Femur (tissue), 1 donor: ENCODE measurements at places on chromosomes 11 and 22.

GRCh38 chr22:40609216-40609615, 27.3 kb downstream of the MRTFA start:
- DNase-seq = no peak

DNA sequence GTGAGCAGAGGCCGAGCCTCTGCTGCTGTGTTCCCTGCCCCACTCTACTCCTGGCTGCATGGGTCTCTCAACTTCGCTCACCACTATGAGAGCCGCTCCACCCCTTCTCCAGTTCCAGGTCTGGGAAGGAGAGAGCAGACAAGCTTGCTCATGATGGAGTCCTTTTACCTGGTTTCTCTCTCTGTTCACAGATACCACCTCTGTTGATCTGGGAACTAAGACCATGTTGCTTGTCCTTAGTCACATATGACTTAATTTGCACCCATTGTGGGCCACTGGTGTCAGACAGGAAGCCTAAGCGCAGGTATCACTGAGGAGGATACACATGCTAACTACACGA, 26.8 kb downstream of the MCM5 start:
- no peak for DNase-seq

DNA sequence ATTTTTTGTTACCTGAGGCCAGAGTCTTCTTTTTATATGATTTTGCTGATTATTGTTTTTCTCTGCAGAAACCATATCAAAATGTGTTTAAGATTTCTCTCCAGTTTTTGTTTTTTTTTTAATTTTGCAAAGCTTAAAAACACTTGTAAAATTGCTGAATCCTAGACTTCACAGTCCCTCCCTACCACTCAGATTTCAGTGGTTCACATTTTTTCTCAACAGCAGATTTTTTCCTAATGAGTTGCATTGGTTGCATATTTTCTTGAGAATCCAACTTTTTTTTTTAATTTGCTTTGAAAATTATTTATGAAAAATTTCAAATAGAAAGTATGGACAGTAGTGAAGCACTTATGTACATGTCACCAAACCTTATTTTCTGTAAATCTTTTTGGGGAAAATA, 5.8 kb downstream of the ARL14EP start:
- no peak for DNase-seq

GRCh38 chr11:14342906-14343305, 16.1 kb downstream of the RRAS2 start:
- no peak for DNase-seq

GRCh38 chr11:128345316-128345715, 242.0 kb downstream of the ETS1 start:
- no peak for DNase-seq

- DNase-seq = peak; percentile 26
Measured at GRCh38 chr22:47161631-47162030, 399.2 kb downstream of the TBC1D22A start.

GRCh38 chr22:38694049-38694448, 6.7 kb downstream of the JOSD1 start:
- no peak for DNase-seq

GRCh38 chr11:7532405-7533145, 18.8 kb downstream of the PPFIBP2 start:
- DNase-seq = peak; percentile 6

GRCh38 chr11:42175203-42175602, 715.8 kb upstream of the LRRC4C start:
- no peak for DNase-seq
